Transverse colon (tissue), 4 donors: ENCODE measurements at places on chromosomes 2 and 18. TPM values are rescaled to one million over a fixed set of nuclear protein-coding genes. Genes with fewer than 3 reads are reported as not detected.

The PGAP1 gene
- total RNA-seq = 15.8 TPM

The ZNF519 gene
- 4.9 TPM for total RNA-seq

The SDC1 gene
- total RNA-seq = 103 TPM

The CD302 gene
- 35.9 TPM for total RNA-seq

The SPC25 gene
- 2.5 TPM for total RNA-seq

The SERPINB13 gene
- not detected for total RNA-seq

The SNORC gene
- total RNA-seq = 13.9 TPM

The MAB21L4 gene
- total RNA-seq = not detected

The SPR gene
- 98.7 TPM for total RNA-seq

The SPATA3 gene
- not detected for total RNA-seq

- DNase-seq = no peak
These were observed 316.2 kb downstream of the GBX2 start for GRCh38 chr2:235851828-235852525.

DNA sequence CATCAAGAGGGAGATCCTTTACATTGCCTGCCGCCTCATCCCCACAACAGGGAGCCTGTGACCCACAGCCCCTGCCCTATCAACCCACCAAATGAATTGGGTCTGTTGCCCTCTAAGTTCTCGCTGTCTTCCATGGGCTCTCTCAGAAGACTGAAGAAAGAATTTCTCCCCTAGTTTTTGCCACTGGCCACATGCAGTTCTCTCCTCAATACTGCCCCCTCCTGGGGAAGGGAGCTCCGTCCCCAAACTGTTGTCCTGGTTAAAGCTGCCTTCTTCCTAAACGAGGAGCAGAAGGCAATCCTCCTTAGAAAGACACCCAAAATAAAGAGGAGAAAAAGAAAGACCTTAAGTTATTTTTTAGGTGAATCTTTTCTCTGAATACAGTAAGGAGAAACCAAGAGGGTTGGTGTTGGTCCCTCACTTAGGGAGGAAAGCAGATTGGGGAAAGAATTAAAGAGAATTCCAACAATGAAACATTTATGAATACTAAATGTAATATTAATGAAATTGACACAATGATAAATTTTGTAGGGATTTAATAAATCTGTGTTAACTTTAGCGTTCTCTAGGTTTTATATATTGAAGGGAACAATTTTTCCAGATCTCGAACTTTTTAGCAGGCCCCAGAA lies 31.1 kb upstream of the SATB2 start:
- peak; percentile 68 for DNase-seq

DNA sequence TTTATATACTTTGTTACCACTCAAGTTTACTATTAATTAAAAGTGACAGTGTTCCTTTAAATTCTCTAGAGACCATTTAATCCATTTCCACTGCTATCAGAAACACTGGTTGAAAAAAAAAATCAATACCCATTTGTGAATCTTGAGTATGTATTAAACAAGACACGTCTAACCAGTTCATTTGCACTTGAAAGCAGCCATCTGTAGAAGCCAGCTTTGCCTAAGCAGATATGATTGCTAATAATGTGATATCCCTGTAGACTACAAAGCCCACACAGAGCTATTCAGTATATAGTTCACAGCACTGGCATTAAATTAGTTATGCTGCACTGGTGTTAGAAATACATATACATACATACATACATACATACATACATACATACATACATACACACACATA lies 111.8 kb upstream of the SP3 start:
- DNase-seq = no peak

DNA sequence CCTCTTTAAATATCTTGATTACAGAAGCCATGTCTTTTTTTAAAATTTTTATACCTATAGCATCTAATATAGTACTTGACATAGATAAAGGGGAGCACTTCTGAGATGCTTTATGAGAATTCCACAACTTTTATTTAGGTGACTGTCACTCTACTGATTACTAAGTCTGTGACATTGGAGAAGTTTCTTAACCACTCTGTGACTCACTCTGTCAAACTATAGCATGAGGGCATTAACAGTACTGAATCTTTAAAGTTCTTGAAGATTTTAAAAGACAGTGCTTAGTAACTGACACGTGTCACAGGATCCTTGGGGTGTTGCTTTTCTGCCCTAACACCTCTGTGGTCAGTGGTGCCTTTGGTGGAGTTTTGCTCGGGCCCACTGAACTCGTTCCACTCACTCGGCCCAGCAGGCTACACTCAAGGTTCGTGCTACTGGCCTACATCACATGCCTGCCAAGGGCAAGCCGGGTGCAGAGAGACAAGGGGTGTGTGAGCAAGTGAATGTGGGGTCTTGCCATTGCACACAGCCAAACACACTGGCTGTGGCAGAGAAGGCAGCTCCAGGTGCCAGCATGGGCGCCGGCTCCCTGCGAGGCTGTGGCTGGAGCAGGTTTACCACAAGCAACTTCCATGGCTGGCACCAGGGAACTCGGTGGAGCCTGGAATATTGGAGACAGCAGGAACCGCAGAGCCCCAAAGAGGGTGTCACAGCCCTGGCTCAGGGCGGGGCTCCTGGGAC lies 734.0 kb upstream of the CDH7 start:
- DNase-seq = no peak

DNA sequence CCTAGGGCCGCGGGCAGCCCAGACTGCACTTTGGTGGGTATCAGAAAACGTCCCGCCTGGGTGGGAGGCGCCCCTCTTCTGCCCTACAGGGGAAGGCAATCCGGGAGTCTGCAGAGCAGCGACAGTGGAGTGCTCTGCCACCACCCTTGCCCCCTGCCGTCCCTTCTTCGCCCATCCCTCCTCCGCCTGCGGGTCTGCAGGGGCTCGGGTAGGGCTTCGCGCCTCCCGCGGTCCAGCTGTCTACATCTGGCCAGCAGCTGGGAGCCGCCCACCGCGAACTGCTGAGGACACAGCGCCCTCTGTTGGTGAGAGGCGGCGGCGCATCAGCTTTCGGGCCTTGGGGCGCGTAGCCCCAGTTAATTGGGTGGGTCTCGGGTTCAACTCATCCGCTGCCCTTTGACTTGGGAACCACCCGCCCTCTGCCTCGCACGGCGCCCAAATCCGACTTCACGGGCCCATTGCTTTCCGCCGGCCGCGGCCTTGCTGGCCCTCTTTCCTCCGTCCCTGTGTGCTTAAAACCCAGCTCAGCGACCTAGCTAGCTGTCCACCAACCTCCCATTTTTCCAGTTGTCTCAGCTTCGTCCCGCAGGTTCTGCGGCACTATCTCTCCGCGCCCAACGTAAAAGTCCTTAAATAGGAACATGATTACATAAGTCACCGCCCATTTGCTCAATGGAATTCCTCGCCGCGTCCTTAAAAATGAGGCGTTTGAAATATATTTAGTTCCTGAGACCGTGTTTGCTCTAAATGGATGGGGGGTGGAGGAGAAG lies 17.6 kb downstream of the WNT10A start:
- peak; percentile 80 for DNase-seq

- DNase-seq = no peak
These were observed 62.8 kb downstream of the AGFG1 start for GRCh38 chr2:227534714-227535113.

DNA sequence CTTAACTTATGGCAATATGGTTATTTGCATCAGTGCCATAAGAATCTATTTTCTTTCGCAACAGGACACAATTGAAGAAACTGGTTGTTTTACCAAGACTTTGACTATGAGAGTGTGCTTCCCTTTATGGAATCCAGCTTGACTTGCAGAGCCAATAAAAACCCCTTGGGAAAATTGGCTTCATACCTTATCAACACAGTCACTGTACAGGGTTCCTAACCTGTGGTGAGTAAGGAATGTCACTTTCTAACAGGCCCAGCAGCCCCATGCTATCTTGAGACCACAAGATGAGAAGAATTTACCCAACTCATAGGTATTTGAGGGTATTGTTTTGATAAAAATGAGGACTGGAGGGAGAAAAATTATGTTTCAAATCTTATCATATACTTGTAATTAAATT lies 418.5 kb upstream of the MAP2 start:
- no peak for DNase-seq

GRCh38 chr18:75207310-75208154 lies 1.4 kb downstream of the PTGR3 start:
- peak; percentile 47 for DNase-seq

DNA sequence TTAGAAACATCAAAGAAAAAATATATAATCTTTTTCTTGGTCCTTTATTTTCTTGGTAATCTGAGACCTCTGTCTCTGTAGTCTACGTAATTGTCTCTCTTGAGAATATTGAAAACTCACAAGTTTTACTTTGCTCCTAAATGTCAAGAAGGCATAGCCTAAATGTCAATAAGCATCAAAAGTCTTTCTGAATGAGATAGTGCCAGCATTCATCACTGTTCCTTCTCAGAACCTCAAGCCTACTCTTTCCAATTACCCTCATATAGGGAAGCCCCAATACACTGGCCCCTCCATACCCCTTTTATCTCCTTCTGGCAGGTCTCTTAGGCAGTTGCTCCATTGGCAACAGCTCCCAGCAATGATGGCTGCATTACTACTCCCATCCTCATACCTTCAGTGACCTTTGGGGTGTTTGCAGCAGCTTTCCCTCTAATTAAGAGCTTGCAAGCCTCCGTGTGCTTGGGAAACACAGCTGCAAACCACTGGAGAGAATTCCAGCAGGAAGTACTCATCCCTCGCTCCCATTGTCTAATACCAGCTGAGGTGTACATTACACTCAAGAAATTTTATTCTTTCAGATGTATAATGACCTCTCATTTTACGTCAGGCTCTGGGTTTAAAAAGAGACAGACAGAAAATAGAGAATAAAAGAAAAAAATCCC lies 95.8 kb downstream of the KYNU start:
- no peak for DNase-seq

DNA sequence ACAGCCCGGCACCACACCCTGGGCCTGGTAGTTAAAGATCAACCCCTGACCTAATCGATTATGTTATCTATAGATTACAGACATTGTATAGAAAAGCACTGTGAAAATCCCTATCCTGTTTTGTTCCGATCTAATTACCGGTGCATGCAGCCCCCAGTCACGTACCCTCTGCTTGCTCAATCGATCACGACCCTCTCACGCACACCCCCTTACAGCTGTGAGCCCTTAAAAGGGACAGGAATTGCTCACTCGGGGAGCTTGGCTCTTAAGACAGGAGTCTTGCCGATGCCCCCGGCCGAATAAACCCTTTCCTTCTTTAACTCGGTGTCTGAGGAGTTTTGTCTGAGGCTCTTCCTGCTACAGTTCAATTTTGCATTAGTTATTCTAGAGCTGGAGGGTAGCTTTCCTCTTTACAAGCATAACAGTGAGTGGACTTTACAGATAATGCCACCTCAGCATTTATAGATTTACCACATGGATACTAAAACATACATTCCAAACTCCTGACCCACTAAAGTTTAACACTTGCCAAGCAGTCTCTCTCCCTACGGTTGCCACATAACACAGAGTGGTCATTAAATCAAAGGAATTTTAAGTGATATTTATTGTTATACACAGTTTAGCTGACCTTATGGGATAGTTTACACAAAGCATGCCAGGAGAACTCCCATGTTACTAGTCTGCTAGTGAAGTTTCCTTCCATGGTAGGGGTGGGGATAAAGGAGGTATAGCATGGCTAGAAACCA lies 101.0 kb downstream of the EVA1A start:
- no peak for DNase-seq

- DNase-seq = no peak
These were observed 16.6 kb upstream of the NPAS2 start for GRCh38 chr2:100803334-100803733.

DNA sequence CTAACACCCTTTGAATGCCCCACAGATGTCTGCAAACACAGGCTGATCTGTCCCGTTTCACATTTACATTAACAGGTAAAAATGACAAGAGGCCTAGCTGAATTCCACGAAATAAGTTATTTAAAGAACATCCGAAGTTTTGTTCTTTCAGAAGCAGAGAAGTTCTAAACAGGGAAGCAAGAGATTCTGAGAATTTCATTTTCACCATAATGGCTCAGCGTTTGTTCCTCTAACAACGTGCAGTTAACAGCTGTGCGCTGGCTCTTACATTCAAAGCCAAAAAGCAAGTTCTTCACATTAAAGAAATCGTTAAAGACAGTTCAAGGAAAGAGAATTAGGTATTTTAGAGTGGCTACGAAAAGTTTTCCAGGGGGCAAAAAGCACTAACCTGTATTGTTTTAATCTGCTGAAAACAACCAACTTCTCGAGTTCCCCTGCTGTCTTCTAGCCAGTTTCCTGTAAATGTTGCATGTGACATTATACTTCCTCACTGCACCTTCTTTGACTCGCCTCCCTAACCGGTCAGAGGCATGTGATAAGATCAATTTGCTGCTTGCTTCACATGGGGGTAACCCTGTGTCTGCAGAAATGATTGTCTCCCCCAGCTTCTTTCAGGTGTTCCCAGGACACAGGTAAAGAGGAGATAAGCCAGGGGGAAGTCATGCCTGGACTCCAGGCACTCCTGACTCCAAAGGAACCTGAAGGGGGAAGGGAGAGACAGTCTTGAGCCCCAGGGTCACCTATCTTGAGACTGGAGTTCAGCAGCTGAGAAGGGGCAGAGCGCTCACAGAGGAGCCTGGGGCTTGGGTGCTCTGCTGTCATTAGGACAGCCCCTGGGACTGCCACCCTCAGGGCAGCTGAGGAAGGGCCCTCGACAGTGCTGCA lies 36.8 kb upstream of the WIPF1 start:
- DNase-seq = peak; percentile 26

GRCh38 chr18:48007955-48008701 lies 77.7 kb upstream of the SMAD2 start:
- peak; percentile 73 for DNase-seq

- DNase-seq = no peak
These were observed 366.5 kb upstream of the CRIM1 start for GRCh38 chr2:35989040-35989439.

DNA sequence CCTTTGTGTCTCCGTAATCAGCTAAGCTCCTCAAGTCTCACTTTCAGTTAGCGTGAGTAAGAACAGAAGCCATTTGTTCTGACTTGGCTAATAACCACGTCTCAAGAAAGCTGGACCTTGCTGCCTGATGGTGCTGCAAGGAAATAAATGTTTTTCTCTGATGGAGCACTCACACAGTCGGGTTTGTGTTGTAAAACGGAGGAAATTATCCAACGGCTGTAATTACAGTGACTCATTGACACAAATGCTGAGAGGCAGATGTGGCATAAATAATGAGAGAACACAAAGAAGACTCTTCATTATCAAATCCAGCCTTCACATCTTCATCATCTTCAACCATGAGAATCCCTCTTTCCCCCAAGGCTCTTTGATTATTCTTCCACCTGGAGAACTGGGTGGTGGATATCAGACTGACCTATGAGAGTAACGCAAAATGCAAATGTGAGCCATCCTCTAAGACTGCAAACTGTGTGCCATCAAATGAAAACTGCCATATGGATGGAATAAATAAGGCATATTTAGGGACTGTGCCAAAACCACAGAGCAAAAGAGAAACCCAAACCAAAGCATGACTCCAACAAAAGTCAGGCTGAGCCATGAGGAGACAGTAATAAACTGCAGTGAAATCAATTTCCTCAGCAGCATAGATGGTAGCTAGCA lies 252.6 kb downstream of the RND3 start:
- peak; percentile 19 for DNase-seq

- no peak for DNase-seq
These were observed 257.6 kb downstream of the GRB14 start for GRCh38 chr2:164363646-164364045.

GRCh38 chr2:186822323-186822722 lies 26.6 kb downstream of the ZSWIM2 start:
- DNase-seq = no peak

- DNase-seq = no peak
These were observed 24.8 kb downstream of the DSG4 start for GRCh38 chr18:31401156-31402025.

GRCh38 chr2:100754951-100755350 lies 65.0 kb upstream of the NPAS2 start:
- DNase-seq = no peak
